Stimulated activated CD4-positive, alpha-beta T cell treated with anti-CD3 and anti-CD28 coated beads, Interleukin-4, amount 100 ng/mL, for 1 hour (primary cell): ENCODE measurements at places on chromosomes 1 and 21.

DNA sequence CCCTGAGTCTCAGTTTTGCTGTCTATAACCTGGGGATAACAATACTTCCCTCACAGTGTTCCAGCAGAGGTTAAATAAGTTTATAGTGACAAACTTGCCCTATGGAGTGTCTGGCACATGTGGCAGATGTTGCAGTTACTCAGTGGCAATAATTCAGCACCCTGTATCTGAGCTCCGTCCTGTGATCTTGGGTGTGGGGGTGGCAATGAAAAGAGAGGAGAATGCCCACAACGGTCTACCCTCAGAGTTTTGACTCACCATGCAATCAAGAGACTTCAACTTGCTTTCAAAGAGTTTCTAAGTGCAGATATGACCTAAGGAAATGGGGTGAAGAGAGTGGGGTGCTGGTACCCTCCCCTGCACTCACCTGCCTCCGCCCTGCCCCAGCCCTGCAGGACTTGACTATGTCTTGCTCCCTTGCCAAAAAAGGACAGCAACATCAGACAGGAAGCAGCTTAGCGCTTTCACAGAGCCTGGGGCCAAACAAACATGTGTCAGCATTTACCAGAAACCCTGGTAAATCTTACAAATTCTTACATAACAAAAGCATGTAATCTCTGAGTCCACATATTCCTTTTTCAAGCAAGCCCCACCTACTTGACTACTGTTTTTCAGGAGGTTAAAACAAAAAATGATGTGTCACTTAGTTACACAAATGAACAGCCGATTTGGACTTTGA is 185.1 kb upstream of the CAMK1G start:
- no peak for DNase-seq

- DNase-seq: no peak
These were observed 83.9 kb downstream of the DTL start for GRCh38 chr1:212119397-212119837.

GRCh38 chr21:32386195-32386870 is 6.5 kb downstream of the URB1 start:
- no peak for DNase-seq

DNA sequence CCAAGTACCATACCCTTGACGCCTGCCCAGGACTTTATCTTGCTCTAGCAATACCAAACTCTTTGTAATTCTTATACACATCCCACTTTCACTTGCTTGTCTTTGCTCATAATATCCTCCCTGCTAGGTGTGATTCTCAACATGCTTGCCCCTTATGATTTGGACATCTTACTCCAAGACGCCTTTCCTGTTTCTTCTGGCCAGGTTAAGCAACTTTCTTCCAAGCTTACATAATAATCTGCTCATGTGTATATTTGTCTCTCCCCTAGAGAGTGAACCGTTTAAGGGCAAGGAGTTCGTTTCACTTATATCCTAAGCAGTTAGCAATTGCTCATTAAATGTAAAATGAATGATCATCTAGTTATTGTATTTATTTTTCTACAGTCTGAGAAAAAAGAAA is 21.8 kb downstream of the CRYZL1 start:
- DNase-seq: no peak

- no peak for DNase-seq
These were observed 13.6 kb downstream of the NFYC start for GRCh38 chr1:40704817-40705733.

GRCh38 chr1:147215540-147215916 is 9.6 kb downstream of the FMO5 start:
- no peak for DNase-seq

DNA sequence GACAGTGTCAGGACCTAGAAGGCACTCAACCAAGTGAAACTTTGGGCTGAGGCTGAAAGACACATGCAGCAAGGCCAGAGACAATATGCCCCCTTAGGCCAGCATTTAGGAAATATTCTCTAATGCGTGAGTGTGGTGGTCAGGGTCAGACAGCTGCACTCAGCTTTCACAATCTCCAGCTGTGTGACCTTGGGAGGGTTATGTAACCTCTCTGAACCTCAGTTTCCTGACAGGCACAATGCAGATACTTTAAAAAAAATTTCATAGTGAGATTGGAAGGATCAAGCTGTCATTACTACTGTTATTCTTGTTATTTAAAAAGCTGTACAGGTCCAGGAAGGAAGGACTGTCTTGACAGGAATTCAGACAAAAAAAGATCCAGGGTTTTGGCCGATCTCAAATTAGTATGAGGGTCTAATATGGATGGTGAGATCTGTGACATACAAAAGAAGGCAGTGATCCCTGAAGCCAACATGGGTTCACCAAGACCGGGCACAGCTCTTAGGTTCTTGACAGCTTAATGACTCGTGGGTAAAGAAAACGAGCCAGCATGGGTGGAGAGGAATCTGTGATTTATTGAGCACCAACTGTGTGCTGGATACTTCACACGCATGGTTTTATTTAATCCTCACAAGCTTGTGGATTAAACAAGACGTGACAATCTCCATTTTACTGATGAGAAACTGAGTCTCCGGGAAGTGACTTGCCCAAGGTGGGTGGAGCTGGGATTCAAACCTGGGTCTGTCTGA is 54.6 kb upstream of the POU3F1 start:
- DNase-seq: no peak

- DNase-seq: no peak
These were observed 41.7 kb downstream of the SYT6 start for GRCh38 chr1:114111731-114112641.

DNA sequence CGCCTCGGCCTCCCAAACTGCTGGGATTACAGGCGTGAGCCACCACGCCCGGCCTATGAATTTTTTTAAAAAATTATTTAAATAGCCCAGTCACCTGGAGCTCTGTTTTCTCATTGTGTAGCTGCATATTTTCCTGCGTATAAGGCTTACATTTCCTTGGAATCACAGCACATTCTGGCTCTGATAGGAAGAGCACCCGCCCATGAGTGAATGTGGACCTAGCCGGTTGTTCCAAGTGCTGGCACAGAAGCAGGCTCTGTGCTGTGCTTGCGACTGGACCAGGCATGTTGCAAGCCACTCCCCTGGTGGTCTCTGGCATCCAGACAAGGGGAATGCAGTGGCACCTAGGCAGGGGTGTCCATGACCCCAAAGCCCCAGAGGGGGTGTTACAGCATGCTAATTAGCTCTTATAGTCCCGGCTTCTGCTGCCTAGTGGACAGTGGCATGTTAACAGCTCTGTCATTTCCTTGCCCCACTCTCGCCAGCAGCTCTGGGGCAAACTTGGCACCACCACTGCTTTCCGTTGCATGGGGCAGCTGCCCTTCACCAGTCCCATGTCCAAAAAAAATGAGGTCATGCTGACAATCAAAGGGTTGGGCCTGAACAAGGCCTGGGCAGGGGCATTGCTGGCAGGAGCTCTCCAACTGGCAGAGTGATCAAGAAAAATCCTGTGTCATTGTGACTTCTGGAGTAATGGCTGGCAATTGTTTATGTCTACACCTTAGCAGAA is 5.2 kb upstream of the VTCN1 start:
- DNase-seq: no peak

- no peak for DNase-seq
These were observed 5.7 kb upstream of the CSTB start for GRCh38 chr21:43781846-43782245.

DNA sequence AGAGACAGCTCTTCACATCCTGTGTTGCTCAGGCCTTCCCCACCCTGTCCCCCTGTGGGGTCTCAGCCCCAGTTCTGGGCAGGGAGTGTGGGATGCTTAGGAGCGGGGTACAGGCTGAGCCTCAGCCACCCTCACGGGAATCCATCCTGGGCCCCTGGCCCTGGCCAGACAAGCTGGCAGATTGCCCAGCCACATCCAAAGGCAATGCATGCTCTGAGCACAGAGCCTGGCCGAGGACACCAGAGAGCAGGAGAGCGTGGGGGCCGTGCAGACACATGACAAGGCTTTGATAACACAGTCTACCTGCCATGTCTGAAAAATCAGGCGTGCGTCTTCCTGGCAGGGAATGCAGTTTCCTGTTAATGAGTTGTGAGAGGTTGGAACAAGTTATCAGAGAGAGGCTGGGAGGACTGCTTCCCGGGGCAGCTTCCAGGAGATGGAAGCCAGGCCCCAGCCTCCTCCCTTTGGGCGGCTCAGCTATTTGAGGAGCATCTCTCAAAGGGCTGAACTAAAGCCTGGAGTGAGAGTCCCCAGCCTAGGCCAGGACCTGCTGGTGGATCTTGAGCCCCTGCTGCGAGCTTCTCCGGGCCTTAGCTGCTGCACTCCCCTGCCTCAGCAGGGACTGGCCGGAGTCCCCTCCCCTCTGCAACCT is 72.2 kb upstream of the SELENON start:
- DNase-seq: no peak

GRCh38 chr21:32316361-32317215 is 17.9 kb downstream of the MRAP start:
- DNase-seq: no peak

DNA sequence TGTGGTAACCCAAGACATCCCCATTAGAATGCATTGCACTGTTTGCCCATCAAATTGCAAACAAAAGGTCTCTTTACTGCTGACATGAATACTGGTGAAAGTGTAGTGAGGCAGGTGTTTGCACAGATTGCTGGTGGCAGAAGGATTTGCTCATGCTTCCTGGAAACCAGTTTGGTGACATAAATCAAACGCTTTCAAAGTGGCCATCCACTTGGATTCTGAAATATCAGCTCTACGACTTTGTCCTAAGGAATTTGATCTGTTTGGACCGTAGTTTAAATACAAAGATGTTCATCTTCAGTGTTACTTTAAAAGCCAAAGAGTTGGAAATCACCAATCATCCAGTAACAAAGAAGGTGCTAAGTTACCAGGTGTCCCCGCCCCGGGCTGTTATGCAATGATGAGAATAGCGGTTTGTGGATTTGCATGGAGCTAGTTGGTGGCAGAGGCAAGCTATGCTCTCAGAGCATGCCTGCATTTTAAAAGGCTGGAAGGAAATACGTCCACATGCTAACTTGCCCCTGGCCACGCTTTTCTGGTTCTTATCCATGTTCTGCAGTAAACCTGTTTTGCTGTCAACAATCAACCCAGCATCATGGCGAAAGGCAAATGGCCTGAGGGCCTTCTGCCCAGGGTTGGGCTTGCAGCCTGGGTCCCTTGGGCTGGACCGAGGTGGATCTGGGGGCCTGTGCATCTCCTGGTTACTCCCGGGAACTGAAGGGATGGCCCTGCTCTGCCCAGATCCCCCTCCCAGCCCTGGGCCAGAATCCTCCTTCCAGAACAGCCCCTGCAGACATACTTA is 49.2 kb downstream of the UMODL1 start:
- no peak for DNase-seq
